Nephron progenitor cell (in vitro differentiated cells): ENCODE measurements at places on chromosomes 12 and 14.

DNA sequence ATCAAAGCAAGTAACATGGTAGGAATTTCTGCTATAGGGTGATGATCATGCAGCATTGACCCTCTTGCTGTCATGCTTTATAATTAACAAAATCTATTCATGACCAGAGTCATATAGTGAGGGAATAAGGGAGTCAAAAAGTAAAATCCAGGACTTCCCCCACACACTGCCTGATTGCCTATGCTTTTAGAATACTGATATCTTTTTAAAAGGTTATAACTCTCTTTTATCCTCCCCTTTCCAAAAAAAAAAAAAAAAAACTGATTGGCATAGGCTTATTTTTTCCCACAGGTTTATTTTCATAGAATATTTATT, 51.4 kb downstream of the ZFP36L1 start:
- DNase-seq: no peak

GRCh38 chr12:98730412-98730811, 85.3 kb downstream of the APAF1 start:
- DNase-seq: no peak

DNA sequence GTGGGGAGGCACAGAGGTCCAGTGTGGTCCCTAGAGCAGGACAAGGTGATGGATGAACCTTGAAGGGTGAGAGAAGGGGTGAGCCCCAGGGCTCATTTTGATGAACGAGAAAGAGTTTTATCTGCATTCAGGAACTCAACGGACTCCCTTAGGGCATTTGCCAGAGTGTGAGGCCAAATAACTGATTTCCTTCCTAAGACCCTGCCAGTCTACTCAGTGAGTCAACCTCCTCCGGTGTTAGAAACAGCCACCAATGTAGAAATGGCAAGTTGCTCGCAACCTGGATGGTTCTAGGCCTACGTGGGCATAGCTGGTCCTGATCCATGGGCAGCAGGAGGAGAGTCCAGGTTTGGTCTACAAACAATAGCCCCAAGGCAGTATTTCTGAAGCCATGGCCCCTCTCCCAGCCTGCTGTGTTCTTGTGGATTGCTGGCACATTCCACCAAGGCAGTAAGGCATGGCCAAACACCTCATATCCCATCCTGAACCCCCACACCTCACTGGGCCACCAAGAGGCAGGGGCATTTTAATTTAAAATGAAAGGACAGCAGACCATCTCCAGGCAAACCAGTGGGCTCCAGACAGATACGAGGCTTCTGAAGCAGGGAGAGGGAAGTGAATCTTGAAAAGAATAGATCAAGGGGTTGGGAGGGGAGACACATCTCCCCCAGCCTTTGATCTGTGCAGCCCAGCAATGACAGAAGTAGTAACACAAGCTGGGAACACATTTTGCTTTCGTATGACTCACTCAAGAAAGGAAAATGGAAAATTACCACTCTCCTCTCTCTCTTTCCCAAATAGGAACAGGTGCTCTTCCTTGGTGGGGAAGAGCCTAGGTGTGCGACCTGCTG, 25.4 kb upstream of the TESC start:
- no peak for DNase-seq

- DNase-seq: no peak
These were observed 10.7 kb downstream of the STAC3 start for GRCh38 chr12:57240066-57240921.

DNA sequence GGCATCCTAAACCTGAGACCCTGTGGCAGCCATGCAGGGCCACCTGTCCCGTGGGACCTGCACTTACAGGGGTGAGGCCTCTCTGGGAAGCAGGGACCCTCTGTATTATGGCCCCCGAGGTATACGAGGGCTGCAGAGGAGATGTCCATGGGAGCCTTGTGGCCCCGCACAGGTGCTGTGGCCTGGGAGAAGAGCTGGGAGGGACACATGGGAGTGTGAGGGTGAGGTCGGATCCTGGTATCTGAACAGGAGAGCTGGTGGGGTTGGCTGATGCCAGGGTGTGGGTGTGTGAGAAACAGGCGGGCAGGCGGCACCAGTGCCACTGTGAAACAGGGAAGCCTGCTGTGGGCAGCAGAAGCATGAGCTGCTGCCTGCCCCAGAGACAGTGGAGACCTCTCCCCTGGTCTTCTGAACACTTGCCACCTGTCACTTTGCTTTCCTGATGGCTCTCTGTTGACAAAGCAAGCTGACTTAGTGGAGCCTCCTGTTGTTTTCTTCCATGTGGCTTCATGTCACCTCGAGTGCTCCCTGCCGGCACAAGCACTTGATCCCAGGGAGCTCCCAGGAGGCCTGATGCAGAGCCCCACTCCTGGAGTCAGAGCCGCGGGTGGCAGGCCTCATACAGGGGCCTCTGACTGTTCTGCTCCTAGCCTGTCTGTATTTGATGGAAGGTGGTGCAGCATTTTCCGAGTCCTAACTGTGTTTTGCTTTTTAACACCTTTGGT, 19.8 kb upstream of the AMN start:
- DNase-seq: no peak

GRCh38 chr12:123960029-123960735, 12.4 kb downstream of the CCDC92 start:
- DNase-seq: no peak

- no peak for DNase-seq
These were observed 66.7 kb downstream of the CCDC88C start for GRCh38 chr14:91350813-91351511.

- no peak for DNase-seq
These were observed 557.2 kb downstream of the BCL11B start for GRCh38 chr14:98714626-98715425.

GRCh38 chr12:754851-755562, 2.6 kb downstream of the WNK1 start:
- DNase-seq: no peak

DNA sequence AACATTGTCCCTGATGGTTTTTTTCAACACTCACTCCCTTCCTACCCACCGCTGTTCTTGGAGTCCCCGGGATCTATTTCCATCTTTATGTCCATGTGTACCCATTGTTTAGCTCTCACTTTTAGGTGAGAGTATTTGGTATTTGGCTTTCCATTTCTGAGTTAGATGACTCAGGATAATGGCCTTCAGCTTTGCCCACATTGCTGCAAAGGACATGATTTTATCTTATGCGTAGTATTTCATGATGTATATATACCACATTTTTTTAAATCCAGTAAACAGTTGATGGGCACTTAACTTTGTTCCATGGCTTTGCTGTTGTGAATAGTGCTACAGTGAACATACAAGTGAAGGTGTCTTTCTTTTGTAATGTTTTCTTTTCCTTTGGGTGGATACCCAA, 123.5 kb upstream of the KITLG start:
- DNase-seq: no peak

- DNase-seq: no peak
These were observed 7.5 kb upstream of the LHX5 start for GRCh38 chr12:113479216-113479589.

GRCh38 chr12:46702581-46703344, 123.0 kb downstream of the SLC38A4 start:
- DNase-seq: no peak

DNA sequence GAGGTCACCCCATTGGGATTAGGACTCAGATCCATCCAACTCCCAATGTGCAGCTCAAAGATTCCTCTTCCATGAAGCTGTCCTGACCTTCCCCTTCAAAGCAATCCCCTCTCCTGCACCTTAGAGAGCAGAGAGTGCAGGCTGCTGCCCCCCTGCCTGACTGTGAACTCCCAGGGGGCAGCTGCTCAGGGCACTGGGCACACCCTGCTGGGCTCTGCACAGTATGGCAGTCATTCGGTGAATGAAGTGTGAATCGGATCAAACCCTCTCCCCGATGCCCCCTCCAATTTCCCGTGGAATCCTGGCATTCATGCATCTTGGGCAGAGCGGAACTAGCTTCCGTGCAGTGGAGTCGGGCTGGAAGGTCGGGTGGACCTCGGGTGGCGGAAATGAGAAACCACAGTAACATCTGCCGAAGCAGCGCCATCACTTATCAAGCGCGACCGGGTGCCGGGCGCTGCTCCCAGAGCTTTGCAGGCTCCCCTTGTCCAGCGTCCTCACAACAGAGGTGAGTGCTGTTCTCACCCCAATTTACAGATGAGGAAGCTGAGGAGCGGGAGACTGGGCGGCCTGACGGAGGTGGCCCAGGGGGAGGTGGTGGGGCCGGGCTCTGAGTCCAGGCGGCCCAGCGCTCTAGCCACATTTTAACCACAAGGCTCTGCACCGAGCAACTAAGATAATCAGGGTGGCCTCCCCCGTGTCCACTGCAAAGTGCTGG, 14.7 kb downstream of the GALNT9 start:
- DNase-seq: no peak

- no peak for DNase-seq
These were observed 19.3 kb upstream of the KCNH3 start for GRCh38 chr12:49519574-49519936.
